ENCODE measurements at places on chromosomes 11 and 22.

DNA sequence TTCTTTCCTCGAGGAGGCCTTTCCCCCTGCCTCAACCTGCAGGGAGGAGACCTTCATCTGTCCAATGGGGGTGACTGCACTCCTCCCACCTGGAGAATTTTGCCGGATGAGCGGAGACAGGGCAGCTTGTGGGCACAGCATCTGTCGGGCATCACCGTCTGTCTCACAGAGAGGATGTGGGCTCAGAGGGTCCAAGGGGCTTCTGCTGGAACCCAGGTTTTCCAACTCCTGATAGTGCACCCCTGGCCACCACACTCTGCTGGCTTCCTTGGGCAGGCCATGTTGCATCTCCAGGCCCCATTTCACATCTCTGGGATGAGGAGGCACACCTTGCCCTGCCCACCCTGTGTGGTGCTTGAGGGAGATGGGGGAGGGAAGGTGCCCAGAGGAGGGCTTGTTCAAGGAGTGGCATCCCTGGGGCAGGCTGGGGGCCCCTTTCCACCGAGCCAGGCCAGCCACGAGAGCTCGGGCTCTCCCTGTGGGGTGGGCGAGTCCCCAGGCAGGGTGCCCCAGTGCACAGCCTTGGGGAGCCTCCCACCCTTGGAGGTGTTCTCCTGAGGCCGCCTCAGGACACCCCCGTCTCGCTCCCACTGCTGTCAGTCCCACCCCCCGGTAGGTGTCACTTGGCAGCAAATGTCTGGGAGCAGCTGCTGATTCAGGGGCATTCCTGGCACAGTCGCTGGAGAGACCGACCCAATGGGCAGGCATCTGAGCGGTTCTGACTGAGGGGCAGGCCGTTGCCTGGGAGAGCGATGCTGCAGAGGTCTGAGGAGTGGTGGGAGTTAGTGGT, 84.2 kb downstream of the MORC2 start:
- DNase-seq: no peak

DNA sequence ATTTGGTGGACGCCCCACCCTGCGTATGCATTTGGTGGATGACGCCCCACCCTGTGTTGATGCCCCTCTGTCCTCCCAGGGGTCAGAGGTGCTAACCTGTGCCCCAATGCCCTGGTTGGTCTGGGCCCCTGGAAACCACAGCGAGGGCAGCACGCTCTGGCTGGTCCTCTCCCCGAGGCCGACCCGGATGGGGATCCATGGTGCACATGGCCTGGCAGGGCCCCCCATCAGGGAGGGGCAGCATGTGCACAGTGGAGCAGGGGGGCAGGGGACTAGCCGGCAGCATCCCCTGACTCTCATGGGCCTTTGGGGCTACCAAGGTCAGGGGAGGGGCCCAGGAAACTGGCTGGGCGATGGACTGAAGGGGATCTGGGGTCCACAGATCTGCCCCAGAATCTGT, 7.6 kb upstream of the MUC5AC start:
- no peak for DNase-seq

DNA sequence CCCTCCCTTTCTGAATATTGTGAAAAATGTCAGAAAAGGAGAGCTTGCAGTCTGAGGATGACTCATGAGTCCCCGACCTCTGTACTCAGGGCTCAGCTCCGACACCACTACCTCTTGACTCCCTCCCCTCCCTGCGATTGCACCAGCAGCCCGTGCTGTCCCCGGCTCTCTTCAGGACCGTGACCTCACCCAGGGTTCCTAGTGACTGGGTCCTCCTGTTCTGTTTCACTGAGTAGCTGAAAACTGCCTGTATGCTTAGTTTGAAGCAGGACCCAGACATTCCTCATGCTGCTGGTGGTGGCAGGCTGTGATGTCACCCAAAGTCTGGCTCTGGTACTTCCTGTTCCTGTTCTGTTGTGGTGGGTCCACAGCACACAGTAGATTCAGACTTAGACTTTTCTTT, 11.7 kb downstream of the PHRF1 start:
- DNase-seq: peak; percentile 91

GRCh38 chr11:118606844-118607228, 579 bp upstream of the PHLDB1 start:
- no peak for DNase-seq

DNA sequence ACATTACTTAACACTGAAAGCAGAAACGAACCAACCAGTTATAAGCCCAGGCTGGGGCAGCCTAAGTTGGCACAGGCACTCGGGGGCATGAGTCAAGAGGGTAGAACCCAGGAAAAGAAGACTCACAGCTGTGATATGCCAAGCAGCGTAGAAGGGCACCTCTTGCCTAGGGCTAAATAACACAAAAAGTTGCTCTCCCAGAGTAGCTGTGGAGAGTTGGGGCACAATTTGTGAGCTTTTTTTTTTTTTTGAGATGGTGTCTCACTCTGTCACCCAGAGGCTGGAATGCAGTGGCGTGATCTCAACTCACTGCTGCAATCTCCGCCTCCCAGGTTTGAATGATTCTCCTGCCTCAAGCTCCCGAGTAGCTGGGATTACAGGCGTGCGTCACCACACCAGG, 8.8 kb downstream of the CLMP start:
- DNase-seq: peak; percentile 86

DNA sequence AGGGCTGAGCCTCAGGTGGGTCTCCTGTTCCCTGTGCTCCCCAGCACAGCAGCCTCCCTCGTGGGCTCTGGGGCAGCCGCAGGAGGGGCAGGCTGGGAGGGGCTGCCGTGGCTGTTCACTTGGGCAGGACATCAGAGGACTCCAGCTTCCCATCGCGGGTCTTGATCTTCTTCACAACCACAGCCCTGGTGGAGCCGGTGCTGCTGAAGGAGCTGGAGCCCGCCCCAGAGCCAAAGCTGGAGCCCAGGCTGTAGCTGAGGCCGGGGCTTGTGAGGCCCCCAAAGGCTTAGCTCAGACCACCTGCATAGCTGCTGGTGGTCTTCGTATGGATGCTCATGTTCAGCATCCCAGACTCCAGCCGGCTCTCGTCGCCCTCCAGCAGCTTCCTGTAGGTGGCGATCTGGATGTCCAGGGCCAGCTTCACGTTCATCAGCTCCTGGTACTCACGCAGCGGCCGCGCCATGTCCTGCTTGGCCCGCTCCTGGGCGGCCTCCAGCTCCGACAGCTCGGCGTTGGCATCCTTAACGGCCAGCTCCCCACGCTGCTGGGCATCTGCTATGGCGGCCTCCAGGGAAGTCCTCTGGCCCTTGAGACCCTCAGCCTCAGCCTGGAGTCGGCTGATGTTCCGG, 126.1 kb downstream of the NECTIN1 start:
- no peak for DNase-seq

- no peak for DNase-seq
Observed at GRCh38 chr11:45511566-45511965, 153.9 kb downstream of the CHST1 start.

DNA sequence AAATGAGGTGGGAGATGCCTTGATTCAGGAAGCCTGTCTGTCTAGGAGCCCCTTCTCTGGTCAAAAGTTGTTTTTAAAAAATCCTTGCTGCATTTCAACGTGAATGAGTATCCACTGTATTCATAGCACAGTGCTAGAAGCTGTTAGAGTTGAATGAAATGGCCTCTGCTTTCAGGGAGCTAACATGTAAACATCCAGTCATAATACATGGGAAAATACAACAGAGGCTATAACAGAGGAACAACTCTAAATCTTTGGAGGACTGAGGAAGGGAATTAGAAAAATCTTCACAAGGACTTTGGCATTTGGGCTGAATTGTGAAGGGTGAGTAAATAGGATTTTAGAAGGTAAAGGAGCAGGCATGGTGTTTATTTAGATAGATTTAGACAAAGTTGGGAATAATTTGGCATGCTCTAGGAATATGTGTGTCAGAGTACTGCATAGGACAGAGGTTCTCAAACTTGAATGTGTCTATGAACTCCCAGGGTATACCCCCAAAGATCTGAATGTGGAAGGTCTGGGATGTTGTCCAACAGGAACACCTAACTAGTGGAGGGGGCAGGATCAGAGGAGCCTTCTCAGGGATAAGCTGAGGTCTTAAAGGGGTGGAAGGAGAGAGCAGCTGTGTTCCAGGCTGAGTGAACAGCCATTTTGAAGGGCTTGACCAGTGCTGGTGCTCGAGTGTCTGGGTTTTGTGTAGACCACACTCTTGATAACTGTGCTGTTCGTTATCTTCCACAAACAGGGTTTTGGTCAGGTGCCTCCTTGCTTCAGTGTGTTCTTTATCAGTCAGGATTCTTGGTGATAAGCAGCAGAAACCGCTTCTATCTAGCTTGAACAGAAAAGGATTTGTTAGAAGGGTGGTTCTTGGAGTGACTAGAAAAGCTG, 12.7 kb downstream of the SREBF2 start:
- no peak for DNase-seq

GRCh38 chr11:119807402-119807801, 78.4 kb upstream of the NECTIN1 start:
- no peak for DNase-seq

GRCh38 chr22:46425016-46425415, 89.5 kb downstream of the TRMU start:
- peak; percentile 99 for DNase-seq

- no peak for DNase-seq
Observed at GRCh38 chr11:76795936-76796441, 12.8 kb downstream of the TSKU start.

GRCh38 chr22:39092111-39092862, 4.8 kb upstream of the APOBEC3H start:
- no peak for DNase-seq

- peak; percentile 97 for DNase-seq
Observed at GRCh38 chr11:68677432-68677831, 6.9 kb upstream of the GAL start.

DNA sequence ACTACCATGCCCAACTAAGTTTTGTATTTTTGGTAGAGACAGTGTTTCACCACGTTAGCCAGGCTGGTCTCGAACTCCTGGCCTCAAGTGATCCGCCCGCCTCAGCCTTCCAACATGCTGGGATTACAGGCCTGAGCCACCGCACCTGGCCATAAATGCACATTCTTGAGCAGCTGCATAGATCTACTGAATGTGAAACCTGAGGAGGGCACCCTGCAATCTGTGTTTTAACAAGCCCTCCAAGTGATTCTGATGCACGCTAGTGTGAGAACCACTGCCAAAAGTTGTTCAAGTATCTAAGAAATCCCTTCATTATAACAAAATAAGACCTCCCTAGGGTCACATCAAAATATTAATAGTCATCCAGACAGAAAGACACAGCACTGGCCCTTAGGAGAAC, 89.3 kb downstream of the RDX start:
- no peak for DNase-seq

- DNase-seq: no peak
Observed at GRCh38 chr22:25555586-25555985, 8.9 kb upstream of the GRK3 start.

DNA sequence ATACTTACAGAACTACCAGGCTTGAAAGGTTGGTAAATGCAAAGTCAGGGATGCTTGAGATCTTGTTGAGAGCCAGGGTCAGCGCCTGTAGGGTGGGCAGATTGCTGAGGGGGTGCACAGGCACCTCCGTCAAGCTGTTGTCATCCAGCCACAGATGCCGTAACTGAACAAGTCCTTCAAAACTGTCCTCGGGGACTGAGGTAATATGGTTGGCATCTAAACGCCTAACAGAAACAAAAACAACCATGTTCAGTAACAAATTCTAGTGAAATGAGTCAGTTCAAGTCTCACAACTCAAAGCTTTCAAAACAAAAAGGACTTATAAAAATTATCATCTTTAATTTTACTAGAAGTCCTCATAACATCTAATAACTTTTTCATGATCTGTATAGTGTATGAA, 22.2 kb upstream of the CCDC34 start:
- DNase-seq: peak; percentile 75

DNA sequence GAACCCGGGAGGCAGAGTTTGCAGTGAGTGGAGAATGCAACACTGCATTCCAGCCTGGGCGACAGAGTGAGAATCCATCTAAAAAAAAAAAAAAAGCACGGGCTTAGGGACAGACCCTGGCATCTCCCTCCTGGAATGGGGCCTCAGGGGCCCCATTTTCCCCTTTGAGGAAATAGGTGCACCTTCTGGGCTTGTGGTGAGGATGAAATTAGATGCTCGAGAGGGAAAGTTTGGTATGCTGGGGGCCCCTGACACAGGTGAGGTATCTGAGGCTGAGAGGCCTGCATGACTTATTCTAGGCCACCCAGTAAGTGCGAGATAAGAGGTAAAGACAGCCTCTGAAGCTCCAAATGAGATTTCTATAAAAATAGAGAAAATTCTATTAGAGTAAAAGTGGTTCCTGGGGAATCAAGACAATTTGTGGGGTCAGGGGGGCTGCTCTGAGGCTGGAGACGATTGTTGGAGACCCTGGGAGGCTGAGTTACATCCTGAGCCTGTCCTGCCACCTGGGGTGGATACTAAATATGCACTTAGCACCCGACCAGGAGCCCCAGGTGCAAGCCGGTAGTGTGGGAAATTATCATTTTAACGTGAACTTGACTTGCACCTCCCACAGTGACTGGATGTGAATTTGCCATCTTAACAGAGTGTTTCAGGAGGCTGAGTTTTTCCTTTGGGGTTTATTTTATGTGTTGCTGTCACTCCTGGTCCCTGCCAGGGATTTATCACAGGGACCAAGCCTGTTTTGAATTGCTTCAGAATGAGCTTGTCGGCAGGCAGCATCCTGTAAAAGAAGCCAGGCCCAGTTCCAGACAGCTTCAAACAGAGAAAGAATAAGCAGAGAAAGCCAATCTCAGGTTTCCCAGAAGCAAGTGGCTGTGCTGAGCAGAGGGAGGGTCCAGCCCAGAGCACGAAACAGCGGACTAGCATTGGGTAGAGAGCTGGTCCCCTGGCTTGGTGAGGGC, 48.4 kb upstream of the TSKU start:
- DNase-seq: no peak

GRCh38 chr11:41666951-41667653, 207.7 kb upstream of the LRRC4C start:
- DNase-seq: no peak

- no peak for DNase-seq
Observed at GRCh38 chr11:87870086-87870485, 305.2 kb downstream of the RAB38 start.

DNA sequence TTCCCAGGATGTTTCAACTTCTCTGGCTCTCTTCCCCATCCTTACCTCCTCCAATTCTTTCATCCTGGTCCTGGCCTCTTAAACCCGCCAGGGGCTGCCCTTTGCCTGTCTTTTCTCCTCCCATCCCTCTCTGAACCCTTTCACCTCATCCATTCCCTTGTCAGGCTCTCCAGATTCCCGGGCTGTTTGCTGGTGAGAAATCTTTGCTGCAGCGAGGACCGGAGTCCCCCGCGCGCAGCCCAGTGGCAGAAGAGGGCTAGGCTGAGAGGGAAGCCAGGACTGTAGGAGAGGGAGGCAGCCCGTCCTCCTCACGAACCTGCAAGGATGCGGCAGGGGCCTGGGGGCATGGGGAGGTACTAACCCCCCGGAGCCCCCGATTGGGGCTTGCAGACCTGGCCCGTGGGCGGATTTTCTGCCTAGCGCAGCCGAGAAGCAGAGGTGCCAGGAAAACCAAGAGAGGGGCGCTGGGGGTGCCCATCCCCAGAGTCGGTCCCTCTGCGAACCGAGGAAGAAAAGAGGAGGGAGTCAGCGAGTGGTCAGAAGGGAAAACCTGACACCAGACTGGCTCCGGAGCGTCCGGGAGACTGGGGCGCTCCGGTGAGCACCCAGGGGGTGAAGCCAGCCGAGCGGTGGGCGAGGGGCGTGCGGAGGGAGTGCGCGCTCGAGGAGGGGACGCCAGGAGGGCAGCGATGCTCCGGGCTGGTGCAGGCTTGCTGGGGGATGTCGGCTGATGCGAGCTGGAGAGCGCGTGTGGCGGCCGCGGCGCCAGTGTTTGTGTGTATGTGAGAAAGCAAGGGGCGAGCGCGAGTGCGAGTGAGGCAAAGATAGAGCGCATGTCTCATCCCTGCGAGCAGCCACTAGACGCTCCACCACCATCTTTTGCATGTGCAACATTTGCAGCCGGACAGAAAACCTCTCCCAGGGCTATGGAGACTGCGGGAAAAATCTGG, at the start of gene GRIA4:
GRIA4 (plus strand) TSS at position 242 of the 950 bp plus-strand sequence. CDS start 925 bp downstream, outside the sequence.
- peak; percentile 31 for DNase-seq
